ENCODE measurements at places on chromosomes 6 and 20.
A peak's percentile ranks its signal among the peaks of the same experiment; 100 is the strongest.

DNA sequence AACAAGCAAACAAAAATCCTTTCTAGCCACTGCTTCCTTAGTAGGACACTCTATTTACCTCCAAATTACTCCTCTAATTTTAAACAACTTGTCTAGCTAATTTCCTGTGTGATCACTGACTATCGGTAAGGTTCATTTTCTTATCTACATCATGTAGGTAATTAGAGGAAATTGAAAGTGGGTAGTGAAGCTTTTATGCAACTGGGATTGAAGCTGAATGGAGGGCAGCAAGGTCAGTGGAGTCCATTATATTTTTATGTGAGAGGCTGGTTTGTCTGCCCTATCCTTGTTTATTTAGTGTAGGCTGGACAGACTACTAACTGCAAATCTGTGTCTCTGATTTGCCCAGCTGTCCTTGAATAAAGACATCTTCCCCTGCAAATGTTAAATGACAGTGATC lies 88.5 kb upstream of the SIM1 start:
- H3K36me3 ChIP-seq: peaks cover 14% of the 10 kb centered on the region
- no peaks in the 10 kb centered on the region for H3K27me3 ChIP-seq
- H3K27ac ChIP-seq: no peak overlapping the region
- H3K4me3 ChIP-seq: no peak overlapping the region

GRCh38 chr20:64044484-64045247 lies 4.8 kb downstream of the SOX18 start:
- DNase-seq: no peak
- H3K4me1 ChIP-seq: peaks cover 3% of the 10 kb centered on the region
- H3K27ac ChIP-seq: no peak overlapping the region

GRCh38 chr6:40054602-40055001 lies 120.3 kb upstream of the MOCS1 start:
- no peak overlapping the region for H3K4me3 ChIP-seq
- no peaks in the 10 kb centered on the region for H3K36me3 ChIP-seq
- H3K27ac ChIP-seq: no peak overlapping the region

GRCh38 chr20:51918561-51918960 lies 116.2 kb upstream of the SALL4 start:
- H3K4me1 ChIP-seq: no peaks in the 10 kb centered on the region
- no peaks in the 10 kb centered on the region for H3K36me3 ChIP-seq
- no peak overlapping the region for H3K4me3 ChIP-seq
- DNase-seq: no peak

DNA sequence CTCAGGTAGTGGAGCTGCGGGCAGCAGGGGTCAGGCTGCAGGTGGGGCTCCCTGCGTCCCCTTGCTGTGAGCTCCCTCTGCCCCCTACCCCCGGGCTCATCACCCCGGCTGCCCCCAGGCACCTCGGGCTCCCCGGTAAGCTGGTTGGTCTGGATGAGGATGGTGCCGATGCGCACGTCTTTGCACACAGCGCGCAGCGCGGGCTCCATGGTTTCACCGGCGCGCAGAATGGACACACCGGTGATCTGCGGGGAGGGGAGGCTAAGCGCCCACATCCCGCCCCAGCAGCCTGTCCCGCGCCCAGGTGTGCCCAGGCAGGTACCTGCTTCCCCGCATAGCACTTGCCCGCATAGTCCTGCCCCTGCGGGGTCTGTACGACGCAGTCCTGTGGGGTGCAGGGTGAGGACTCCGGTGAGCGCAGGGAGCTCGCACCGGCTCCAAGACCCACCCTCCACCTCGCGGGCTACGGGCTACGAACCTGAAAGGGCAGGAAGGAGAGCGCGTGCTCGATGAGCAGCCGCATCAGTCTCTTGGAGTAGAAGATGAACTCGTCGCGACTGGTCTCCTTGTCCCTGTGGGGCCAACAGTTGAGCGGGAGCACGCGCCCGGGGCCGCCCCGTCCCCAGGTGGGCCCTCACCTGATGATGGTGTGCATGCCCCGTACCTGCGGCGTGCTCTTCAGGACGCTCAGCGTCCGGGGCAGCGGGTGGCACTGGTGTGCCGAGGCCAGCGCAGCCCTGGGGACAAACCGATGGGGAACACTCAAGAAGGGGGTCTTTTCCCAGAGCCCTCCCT lies 15.5 kb downstream of the UCKL1 start:
- no peak for DNase-seq
- no peaks in the 10 kb centered on the region for H3K27me3 ChIP-seq
- H3K27ac ChIP-seq: peak overlapping the region; percentile 75
- peaks cover 11% of the 10 kb centered on the region for H3K4me1 ChIP-seq
- H3K4me3 ChIP-seq: no peak overlapping the region

- no peak for DNase-seq
- no peak overlapping the region for H3K4me3 ChIP-seq
- no peaks in the 10 kb centered on the region for H3K36me3 ChIP-seq
- H3K27ac ChIP-seq: no peak overlapping the region
- no peaks in the 10 kb centered on the region for H3K27me3 ChIP-seq
These were observed 275.0 kb downstream of the KHDC1L start for GRCh38 chr6:72950114-72950860.

DNA sequence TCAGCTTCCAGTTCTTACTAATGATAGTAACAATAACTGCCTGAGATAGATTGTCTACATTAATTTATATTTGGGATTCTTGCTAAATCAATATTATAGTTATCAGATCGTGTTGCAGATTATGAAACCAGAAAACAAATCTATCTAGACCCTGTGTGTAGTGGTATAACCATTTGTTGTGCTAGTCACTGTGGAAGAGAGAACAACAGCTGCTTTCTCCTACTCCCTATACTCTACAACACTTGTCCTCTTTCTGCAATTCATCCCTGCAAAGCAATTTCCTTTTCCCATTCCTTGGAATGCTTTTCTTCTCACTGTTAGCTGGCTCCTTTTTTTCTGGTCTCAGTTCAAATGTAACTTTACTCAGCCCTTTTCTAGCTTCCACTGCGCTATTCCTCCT lies 8.3 kb downstream of the COX7A2 start:
- no peak overlapping the region for H3K27ac ChIP-seq
- peaks cover 15% of the 10 kb centered on the region for H3K36me3 ChIP-seq
- H3K4me1 ChIP-seq: no peaks in the 10 kb centered on the region
- no peak overlapping the region for H3K4me3 ChIP-seq

DNA sequence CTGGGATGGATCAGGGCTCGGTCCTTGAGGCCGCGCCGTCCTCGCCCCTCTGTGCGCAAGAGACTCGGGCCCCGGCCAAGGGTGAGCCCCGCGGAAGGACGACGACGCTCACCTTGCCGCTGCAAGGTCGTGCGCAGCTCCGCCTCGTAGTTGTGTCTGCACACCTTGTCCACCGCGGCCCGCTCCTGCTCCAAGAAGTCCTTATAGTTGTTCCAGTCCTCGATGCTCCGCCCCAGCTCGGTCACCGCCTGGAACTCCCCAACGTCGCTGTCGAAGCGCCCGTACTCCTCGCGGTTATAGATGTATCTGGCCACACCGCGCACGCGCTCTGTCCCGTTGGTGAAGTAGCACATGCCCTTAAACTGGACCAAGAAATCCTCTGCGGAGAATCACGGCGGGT lies 1.8 kb downstream of the HLA-DQB2 start:
- H3K36me3 ChIP-seq: no peaks in the 10 kb centered on the region
- H3K4me3 ChIP-seq: peak overlapping the region; percentile 71
- DNase-seq: no peak
- H3K27ac ChIP-seq: peak overlapping the region; percentile 73

GRCh38 chr6:161169696-161170095 lies 104.2 kb downstream of the AGPAT4 start:
- no peak for DNase-seq
- H3K4me1 ChIP-seq: peaks cover 30% of the 10 kb centered on the region
- no peaks in the 10 kb centered on the region for H3K27me3 ChIP-seq
- H3K27ac ChIP-seq: peak overlapping the region; percentile 19
- no peaks in the 10 kb centered on the region for H3K36me3 ChIP-seq

DNA sequence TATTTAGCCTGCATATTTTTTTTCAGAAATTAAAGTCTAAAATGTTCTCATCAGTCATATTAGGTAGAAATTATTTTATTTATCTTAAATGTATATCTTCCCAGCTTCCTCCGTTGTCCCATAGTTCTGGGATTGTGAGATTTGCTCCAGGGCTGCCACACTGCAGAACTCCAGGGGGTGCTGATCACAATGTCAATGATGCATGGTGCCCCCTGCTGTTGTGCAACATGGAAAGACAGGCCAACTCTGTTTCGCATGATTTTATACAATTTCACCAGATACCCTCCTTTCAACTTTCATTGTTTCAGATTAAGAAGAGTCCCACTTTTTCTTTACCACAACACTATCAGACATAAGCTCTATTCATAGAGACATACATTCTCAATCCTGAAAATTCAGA lies 35.9 kb downstream of the ID4 start:
- no peaks in the 10 kb centered on the region for H3K27me3 ChIP-seq
- H3K4me1 ChIP-seq: no peaks in the 10 kb centered on the region
- DNase-seq: no peak
- no peaks in the 10 kb centered on the region for H3K36me3 ChIP-seq
- no peak overlapping the region for H3K4me3 ChIP-seq

DNA sequence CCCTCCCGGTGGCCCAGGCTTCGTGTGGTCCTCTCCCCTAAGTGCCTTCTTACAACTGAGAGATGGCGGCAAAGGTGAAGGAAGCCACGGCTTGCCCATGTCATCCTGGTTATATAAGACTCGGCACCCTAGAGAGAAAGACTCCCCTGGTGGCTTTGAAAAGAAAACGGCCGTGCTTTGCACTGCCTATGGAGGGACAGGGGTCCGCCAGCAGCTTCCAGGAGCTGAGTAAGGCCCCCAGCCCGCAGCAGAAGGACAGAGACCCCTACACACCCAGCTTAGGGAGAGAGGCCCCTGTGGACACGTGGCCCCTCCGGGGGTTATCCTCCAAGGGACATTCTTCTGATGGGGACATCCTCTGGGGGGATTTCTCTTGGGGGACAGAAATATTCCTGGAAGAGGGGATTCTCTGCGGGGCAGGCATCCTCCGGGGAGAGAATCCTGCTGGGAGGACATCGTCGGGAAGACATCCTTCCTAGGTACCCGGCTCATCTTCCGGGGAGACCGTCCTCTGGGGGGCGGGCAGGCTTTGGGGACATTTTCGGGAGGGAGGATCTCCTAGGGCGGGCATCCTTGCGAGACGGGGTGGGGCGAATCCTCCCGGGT lies 511 bp upstream of the OGFR start:
- peaks cover 20% of the 10 kb centered on the region for H3K4me1 ChIP-seq
- peak overlapping the region; percentile 96 for H3K27ac ChIP-seq
- no peaks in the 10 kb centered on the region for H3K27me3 ChIP-seq
- DNase-seq: no peak
- peaks cover 10% of the 10 kb centered on the region for H3K36me3 ChIP-seq

- no peaks in the 10 kb centered on the region for H3K36me3 ChIP-seq
- no peaks in the 10 kb centered on the region for H3K4me1 ChIP-seq
- no peak overlapping the region for H3K4me3 ChIP-seq
- DNase-seq: no peak
- H3K27ac ChIP-seq: no peak overlapping the region
These were observed 105.0 kb upstream of the SYNCRIP start for GRCh38 chr6:85747666-85748065.

DNA sequence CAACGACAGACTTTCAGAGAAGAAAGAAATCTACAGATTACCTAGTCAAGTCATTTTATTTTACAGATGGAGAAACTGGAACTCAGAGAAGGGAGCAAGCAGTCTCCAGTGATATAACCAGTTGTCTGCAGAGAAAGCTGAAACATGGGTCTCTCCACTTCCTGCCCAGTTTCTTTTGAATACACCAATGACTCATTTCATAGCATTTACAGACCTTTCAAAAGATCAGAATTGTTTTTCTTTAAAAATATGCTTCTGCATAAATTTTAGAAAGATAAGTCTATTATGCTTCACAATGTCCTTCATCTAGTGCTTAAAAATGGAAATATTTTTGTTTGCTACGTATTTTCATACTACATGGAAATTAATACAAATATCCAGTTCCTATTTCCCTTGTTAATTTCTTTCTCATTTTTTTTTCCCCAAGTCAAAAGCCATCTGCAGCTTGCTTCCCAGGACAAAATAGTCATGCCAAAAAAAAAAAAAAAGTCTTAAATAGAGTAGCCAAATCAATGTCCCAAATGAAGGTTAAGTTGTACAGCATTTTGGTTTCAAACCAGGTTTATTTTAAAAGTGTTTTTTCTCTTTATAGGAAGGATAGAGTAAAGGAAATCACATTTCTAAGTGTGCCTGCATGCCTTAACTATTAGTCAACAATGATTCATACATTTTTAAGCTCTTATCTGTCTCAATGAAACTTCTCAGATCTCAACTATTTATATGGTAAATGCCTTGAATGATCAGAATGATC lies 36.9 kb downstream of the ARHGAP18 start:
- no peak overlapping the region for H3K4me3 ChIP-seq
- no peak for DNase-seq
- peaks cover 8% of the 10 kb centered on the region for H3K4me1 ChIP-seq
- H3K36me3 ChIP-seq: no peaks in the 10 kb centered on the region

DNA sequence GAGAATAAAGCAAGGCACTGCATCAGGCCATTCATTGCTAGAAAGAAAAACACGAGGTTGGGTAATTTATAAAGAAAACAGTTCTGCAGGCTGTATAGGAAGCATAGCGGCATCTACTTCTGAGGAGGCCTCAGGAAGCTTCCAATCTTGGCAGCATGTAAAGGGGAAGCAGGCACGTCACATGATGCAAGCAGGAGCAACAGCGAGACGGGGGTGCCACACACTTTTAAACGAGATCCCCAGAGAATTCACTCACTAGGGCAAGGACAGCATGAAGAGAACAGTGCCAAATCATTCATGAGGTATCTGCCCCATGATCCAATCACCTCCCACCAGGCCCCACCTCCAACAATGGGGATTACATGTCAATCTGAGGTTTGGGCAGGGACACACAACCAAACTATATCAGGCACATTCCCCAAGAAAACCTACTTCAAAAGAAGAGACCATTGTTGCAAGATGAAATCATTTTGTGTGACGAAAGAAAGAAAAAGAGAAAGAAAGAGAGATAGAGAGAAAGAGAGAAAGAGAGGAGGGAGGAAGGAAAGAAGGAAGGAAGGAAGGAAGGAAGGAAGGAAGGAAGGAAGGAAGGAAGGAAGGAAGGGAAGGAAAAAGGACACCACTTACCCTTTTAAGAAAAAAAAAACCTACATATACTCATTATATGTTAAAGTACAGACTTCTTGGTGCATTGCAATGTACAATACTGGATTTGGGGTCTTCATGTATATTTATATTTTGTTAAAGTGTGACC lies 95.9 kb upstream of the PLEKHG1 start:
- DNase-seq: no peak
- no peak overlapping the region for H3K4me3 ChIP-seq
- peaks cover 6% of the 10 kb centered on the region for H3K27me3 ChIP-seq
- peaks cover 3% of the 10 kb centered on the region for H3K4me1 ChIP-seq
- no peak overlapping the region for H3K27ac ChIP-seq

GRCh38 chr20:504632-505075 lies 38.9 kb downstream of the CSNK2A1 start:
- H3K4me3 ChIP-seq: no peak overlapping the region
- no peak overlapping the region for H3K27ac ChIP-seq
- H3K4me1 ChIP-seq: peaks cover 1% of the 10 kb centered on the region
- peaks cover 23% of the 10 kb centered on the region for H3K36me3 ChIP-seq
- no peaks in the 10 kb centered on the region for H3K27me3 ChIP-seq

GRCh38 chr20:37257988-37258387 lies 3.6 kb downstream of the GHRH start:
- no peaks in the 10 kb centered on the region for H3K36me3 ChIP-seq
- H3K27me3 ChIP-seq: peaks cover 5% of the 10 kb centered on the region
- peaks cover 2% of the 10 kb centered on the region for H3K4me1 ChIP-seq
- H3K27ac ChIP-seq: no peak overlapping the region
